ENCODE measurements at places on chromosomes 5 and 9.

- DNase-seq = no peak
These were observed 368.4 kb downstream of the OSTF1 start for GRCh38 chr9:75456698-75457097.

GRCh38 chr5:129844764-129845163 is 59.5 kb upstream of the CHSY3 start:
- no peak for DNase-seq

DNA sequence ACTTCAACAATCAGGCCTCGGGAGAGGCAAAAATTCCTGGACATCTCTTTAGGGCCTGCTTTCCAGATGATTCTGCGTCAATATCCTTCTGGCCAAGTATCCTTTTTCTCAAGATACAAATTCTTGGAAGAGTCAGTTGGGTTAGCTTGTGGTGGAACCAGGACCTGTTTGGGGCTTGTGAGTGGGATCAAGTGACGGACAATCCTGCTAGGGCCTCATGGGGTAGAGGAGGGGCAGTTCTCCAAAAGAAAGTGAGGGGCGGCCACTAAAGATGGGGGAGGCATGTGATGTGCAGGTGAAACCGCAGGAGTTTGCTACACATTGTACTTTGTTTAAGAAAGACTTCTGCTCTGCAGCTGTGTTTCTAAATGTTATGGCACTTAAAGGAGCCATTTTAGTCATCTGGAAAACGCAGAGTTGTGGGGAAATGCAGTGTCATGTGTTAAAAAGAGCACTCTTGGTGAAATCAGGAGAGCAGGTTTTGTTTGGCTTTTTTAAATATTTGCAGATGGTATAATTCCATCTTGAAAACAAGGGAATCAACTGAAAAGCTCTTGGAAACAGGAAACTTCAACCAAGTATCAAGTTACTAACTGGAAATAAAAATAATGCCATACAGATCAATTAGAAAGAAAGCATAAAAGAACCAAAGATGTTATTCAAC is 27.4 kb upstream of the GSN start:
- DNase-seq = no peak

- DNase-seq = no peak
These were observed 54.8 kb upstream of the NCS1 start for GRCh38 chr9:130117376-130117775.

GRCh38 chr5:126624534-126624933 is 23.8 kb downstream of the PHAX start:
- DNase-seq = peak; percentile 85

DNA sequence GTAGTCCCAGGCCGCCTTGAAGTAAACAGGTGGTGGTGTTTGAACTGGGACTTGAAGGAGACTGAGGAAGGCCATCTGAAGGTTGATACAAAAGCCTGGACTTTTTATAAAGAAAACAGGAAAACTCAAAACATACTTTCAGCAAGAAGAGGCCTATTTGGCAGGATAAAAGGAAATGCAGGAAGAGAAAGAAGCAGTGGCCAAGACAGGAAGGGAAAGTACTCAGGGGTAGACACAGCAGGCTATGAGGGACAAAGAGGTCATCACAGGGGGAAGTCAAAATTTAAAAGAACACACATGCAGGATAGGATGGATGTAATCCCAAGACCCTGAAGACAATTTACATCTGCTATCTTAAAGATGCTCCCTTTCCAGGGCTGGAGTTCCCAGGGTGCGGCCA is 13.0 kb downstream of the TLE1 start:
- DNase-seq = no peak

DNA sequence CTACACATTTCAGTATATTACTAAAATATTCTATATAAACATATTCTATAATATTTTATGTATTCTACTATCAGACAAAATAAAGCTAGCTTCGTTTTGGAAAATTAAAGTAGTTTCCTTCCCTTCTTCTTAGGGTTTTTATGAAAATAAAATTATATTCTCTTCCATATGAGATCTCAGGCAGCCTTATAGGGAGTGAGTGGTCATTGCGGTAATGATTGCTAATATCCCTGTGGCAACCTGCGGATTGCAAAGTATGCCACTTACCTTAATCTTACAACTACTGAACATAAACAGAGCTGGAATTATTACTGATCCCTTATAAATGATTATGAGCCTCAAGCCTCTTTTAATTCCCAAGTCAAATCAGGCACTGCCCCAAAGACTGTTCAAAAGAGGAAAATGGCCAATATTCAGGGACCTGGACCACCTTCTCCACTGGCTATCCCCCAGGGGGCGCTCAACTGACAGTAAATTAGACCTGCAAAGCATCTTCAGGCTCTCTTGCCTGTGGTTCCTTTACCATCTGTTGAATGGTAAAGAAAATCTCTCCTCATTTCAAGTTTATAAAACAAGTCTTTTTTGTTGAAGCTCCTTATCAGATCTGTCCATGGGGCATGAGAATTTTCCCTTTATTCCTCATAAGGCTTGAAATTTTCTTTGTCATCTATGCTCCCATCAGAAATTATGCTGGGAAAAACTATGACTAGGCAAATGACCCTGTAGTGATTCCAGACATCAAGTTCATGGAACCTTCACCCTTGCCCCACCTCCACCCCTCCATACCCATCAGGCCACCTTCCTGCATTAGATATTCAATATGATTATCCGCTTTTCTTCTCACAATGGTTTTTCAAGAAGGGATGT is 163.9 kb downstream of the CEMIP2 start:
- DNase-seq = peak; percentile 85

- no peak for DNase-seq
These were observed 7.8 kb upstream of the ALDOB start for GRCh38 chr9:101443364-101443771.

GRCh38 chr9:96782235-96782634 is 4.3 kb upstream of the ZNF510 start:
- DNase-seq = no peak

- no peak for DNase-seq
These were observed at the start of gene STC2 for GRCh38 chr5:173327948-173328843. STC2 (minus strand) TSS chr5:173328414; CDS start chr5:173328193, 221 bp downstream.

- no peak for DNase-seq
These were observed 3.2 kb upstream of the NSD1 start for GRCh38 chr5:177130211-177131018.

- DNase-seq = no peak
These were observed 173.2 kb downstream of the GAS1 start for GRCh38 chr9:86774116-86774515.

GRCh38 chr9:121725008-121725775 is 73.8 kb downstream of the DAB2IP start:
- no peak for DNase-seq

DNA sequence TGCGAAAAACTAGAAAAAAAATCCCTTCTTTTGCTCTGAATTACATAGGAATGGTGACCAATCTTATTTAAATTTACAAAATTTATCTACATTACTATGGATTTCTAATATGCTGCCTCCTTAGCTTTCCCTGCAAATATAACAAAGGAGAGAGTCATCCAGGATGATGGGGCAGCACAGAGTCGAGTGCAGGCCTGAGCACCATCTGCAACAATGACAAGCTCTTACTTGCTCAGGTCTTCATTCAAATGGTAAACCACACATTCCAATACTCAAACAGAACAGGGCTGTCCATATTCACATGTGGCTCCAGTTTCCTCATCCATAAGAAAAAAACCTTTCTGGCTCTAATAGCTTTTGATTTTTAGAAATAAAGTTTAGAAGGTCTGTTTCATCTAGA is 33.5 kb upstream of the ZNF354B start:
- no peak for DNase-seq

DNA sequence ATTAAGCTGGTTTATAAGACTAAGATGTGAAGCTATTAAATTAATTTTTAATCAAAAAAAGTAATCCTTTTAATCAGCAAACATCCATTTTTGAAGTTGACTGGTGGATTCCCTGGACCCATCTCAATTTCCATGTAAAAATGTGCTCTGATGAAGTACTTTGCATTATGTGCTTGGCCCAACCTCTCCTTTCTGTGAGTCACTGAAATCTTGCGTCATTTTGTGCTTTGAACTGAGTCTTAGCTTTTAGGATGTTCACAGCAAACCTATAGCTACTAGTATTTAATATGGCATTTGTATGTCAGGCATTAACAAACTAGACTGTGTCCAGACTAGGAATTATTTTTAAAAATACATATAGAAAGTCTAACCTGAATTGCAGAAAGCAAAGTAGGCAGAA is 55.0 kb upstream of the CDH12 start:
- peak; percentile 1 for DNase-seq

- no peak for DNase-seq
These were observed 66.9 kb upstream of the PLPP1 start for GRCh38 chr5:55601628-55602027.

- DNase-seq = no peak
These were observed 35.0 kb upstream of the ARAP3 start for GRCh38 chr5:141717043-141717442.

DNA sequence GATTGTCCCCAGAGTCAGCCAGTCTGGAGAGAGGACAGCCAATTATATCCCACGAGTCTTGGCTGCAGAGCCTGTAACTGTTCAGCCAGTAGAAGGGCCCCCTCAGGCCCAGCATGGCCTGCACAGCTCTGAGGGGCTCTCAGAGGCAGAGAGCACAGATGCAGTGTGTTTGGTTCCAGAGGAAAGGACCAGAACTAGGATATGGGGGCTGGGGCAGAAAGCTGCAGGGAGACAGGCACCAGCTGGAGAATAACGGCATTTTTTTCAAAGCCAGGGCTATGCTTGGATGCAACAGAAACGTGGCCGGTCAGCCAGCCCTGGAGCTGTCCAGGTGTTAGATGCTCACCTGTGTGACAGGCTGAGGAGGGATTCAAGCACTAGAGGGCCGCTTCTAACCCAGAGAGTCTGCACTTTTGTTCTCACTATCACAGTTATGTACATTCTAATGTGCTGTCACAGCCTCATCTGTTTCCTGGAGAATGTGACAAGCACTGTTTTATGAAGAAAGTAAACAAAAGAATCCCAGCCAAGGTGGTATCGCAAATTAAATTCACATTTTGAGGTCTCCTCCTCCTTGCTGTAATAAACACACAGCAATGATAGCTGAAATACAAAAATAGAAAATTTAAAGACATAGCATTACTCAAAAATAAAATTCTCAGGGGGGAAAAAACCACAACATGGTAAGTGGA is 96.5 kb downstream of the GABBR2 start:
- no peak for DNase-seq

- peak; percentile 36 for DNase-seq
These were observed 10.4 kb upstream of the SLC30A5 start for GRCh38 chr5:69083412-69083811.
